HT-29 (cell line): ENCODE measurements at places on chromosomes 3 and 15. TPM values are rescaled to one million over a fixed set of nuclear protein-coding genes. Genes with fewer than 3 reads are reported as not detected.

DNA sequence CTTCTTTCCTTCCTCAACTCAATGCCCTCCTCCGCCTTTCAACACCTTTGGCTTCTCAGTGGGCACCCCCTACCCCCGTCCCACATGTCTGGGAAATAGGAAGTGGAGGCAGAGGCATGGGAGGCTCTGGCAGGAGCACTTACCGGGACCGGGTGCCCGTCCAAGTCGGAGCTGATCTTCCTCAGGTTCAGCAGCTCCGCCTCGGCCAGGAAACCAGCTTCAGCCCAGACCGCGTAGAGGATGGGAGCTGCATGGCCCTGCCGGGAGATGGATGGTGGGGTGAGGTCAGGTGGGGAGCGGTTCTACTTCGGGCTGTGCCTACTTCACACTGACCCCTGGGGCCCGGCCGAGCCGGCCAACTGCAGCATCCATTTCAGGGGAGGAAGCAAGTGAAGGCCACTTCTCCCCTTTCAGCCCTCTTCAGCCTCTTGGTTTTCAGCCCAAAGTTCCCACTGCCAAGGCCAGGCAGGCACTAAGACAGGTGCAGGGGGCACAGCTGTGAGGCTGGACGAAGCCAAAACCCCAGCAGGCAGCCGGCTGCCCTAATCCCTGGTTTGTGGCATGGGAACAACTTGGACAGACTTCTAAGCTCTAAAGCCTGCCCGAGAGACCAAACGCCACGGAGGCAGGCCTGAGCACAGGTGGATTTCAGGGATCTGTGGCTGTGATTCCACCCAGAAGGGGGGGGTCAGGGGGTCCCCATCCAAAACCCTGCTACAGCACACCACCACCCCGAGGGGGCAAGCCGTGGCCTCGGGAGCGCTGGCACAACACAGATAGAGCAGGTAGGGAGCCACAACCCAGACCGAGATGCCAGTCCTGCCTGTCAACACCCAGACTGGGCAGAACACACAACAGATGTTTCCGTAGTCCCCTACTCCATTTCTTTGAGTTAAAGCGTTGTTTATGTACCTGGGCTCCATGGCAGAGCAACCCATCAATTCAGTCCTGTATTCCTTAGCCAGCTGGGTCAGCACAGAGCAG lies 14.5 kb downstream of the TKT start:
- DNase-seq, result no peak

Gene AADAC
- total RNA-seq, result 0.08 and 3.8 TPM in 2 replicates

- no peak for DNase-seq
Observed at GRCh38 chr3:87181551-87181950, 45.6 kb upstream of the CHMP2B start.

Gene DNAH1
- total RNA-seq, result 1.4 and 4.0 TPM in 2 replicates

DNA sequence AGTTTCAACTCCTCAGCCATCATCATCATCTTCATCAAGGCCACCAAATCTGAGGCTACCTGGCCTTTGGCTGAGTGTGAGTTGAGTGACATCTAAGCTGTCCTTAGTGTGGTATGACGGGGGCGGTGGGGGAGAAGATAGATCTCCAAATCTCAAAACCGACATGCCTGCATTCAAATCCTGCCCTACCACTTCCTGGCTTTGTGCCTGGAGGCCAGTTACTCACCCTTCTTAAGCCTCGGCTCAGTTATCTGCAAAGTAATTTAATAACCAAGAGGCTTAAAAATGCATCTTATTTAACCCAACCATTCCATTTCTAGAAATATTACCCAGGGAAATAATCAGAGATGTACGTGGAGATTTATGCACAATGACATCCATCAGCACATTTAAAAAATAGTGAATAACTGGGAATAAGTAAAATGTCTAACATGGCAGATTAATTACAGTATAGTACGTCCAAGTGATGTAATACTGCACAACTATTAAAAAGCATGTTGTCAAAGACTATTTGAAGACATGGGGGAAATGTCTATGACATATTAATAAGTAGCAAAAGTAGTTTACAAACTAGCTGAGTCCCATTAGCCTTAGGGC lies 167.4 kb downstream of the NTRK3 start:
- no peak for DNase-seq

DNA sequence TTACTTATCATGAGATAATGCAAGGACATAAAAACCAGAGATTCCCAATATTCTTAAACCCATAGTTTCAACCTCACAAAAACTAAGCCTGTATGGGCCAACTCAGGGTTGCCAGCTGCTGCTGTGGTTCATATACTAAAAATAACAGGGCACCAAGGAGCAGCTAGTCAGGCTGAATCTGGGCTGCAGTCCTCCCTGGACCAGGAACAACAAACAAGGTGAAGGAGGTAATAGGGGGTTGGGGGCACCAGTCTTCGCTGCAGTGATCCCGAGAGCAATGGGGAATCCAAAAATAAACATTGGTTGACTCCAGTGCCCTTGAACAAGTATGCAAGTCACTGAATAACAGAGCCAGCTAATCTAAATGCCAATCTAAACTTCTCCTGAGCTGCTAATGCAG lies 108.9 kb downstream of the MECOM start:
- no peak for DNase-seq

DNA sequence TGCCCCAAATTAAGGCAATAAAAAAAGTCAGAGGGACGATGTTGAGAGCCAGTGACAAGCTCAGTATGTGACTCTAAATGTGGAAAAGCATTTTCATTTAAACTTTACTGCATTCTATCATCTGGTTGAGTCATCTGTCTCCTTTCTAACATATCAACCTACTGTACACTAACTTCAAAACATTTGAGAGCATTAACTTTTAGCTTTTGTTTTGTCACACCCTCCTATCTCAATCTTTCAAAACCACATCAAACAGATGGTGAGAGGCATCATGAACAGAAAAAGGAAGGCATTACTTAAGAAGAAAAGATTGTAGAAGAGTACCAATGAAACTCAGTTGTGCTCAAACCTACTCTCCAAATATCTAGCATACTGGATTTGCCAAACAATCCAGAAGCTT lies 4.8 kb downstream of the LRRC58 start:
- no peak for DNase-seq

DNA sequence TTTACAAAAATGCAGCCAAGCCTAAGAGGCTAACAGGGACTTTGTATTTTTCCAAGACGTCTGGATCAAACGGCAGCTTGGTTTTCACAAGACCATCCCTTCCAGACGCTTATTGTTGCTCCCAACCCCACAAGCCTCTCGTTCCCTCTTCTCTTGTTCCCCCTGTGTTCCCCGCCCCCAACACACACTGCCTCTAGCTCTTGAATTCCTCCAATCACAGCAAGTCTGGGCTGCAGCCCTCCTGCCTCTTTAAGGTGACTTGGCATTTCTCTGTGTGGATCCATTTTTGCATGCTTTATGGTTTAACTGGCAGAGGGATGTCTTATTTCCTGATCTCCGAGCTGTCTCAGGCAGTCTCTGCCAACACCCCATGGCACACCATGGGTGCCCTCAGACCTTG lies 182.2 kb downstream of the ABHD5 start:
- no peak for DNase-seq

- DNase-seq, result no peak
Observed at GRCh38 chr3:47603332-47603731, 24.7 kb upstream of the CSPG5 start.
